Stimulated activated CD8-positive, alpha-beta memory T cell treated with anti-CD3 and anti-CD28 coated beads, Interleukin-2, amount 100 ng/mL, for 48 hours (primary cell): ENCODE measurements at places on chromosomes 13 and 19.

DNA sequence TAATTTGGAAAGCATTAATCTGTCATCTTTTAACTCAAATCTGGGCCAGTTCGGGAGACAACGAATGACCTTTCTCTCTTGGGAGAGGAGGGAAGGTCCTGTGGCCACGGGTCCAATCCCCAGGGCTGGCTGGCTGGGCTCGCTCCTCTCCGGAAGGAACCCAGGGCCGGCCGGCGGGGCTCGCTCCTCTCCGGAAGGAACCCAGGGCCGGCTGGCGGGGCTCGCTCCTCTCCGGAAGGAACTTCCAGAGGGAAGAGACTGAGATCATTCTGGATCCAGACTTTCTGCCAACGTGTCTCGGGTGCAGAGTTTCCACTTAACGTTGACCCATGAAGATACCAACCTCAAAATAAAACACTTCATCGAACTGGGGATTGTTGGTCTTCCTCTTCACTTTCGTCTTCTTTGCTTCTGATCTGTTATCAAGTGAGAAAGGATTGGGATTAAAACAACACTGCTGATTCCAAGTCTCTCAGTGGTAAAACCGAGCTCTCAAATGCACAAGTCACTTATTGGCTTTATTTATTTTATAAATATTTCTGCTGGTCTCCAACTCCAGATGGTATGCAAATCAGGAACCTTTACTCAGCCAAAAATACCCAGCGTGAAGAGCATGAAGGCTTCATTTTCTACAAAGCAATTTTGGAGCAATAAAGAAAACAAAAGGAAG is 53.3 kb upstream of the C13orf46 start:
- DNase-seq = no peak

DNA sequence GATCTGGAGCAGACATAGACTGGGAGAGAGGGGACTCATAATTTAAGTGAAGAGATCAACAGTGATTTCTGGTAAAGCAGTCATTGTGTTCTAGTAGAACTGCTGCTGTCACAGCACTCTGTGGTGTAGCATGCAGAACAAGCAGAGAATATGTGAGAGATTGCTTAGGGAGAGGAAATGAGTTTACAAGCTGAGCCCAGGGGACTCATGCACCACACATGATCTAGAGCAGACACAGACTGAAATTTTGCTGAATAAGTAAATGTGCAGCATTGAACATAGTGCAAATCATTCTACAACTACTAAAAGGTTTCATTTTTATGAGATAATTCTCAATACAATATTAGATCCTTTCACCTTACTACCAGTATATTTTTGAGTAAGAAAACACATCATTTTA is 125.7 kb downstream of the MYO16 start:
- DNase-seq = no peak

DNA sequence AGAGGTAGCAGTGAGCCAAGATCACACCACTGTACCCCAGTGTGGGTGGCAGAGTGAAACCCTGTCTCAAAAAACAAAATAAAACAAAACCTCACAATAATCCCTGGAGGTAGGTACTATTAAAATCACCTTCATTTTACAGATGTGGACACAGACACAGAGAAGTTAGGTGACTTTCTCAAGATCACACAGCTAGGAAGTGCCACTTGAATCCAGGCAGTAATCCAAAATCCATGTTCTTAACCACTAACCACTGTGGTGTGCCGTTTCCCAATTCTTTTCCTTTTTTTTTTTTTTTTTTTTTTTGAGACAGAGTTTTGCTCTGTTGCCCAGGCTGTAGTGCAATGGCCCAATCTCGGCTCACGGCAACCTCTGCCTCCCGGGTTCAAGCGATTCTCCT is 9.0 kb downstream of the PPP1R14A start:
- DNase-seq = no peak

DNA sequence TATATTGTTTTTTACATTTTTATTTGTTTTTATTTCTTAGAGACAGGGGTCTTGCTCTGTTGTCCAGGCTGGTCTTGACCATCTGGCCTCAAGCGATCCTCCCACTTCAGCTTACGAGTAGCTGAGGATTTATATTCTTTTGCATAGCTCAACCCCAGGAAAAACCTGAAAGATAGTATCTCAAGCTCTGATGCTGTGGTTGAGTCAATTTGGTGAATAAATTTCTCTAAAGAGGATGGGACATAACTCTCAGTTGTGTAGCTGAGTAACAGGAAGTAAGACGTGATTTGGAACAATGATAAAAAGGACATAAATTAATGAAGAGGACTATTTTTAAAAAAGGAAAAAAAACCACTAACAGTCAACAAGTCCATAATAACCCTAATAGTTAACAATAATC is 79.8 kb upstream of the TNFSF11 start:
- no peak for DNase-seq
